Stimulated activated CD8-positive, alpha-beta memory T cell treated with anti-CD3 and anti-CD28 coated beads, Interleukin-7, amount 100 ng/mL, for 4 hours (primary cell): ENCODE measurements at places on chromosomes 3 and 15.

- DNase-seq = no peak
Measured at GRCh38 chr3:186520957-186521842, 23.0 kb downstream of the CRYGS start.

- no peak for DNase-seq
Measured at GRCh38 chr3:5645692-5646410, 458.3 kb downstream of the EDEM1 start.

DNA sequence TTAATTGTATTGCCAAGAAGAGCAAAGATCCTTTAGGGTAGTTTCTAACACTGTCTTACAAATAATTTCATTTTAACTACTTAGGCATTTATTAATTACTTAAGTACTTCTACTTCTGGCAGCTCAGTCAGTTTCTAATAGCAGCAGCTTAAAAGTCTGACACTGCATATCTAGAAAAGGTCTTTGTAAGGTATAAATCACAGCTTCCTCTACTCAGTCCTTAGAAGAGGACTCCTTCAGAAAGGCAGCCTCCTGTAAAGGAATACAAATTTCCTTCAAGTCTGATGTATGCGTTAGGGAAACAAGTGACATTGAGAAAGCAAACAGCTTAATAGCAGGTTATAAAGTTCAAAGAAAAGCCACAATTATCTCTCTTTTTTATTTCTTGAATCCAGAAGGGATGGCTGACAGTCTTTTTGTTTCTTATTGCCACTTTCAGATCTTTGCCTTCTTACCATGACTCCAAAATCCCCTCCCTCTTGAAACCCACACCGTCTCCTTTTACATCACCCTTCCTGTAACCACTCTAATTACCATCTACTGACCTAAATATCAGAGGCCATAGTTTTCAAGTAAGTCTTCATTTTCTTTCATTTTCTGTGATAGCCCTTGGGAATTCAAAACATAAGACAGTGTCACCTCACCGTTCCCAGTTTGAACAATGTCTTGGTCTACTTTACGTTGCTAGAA is 109.5 kb downstream of the CGGBP1 start:
- no peak for DNase-seq

DNA sequence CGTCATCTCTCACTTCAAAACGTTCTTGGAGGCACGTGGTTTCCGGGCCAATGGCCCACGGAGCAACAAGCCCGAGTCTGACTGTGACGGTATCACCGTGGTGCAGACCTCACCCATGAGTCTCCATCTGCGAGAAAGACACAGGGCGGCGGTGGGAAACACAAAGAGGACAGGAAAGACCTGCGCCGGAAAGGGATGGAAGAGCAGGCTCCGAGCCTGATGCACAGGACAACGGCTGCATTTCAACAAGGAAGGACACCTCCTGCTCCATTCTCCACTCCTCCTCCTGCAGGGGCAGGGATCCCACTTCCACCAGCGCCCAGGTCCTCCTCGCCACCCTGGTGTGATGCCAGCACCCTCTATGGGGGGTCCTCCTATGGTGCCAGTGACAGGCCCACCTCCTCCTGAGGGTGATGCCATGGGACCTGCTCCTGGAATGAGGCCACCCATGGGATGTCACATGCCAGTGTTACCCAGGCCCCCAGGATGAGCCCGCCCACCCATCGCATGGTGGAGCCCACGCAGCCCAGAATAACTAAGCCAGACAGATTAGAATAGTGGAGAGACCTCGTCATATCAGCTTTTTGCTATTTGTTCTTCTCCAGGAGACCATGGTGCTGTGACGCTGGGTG is 73.0 kb upstream of the PCSK6 start:
- DNase-seq = no peak

DNA sequence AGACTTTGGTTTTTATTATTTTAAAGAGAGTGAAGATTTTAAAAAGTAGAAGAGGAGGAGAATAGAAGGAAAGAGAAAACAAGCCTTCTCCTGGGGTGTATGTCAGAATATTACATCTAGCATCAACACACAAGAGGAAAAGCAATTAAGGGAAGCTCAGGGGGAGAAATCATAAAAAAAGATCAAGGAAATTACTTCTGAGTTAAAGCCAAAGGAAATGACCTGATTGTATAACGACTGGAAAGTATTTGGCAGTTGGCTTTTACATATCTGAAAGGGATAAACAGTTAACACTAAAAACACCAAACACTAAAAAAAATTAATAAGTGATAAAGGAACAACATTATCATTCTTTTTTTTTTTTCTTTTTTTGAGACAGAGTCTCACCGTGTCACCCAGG is 58.4 kb downstream of the CPNE4 start:
- no peak for DNase-seq

DNA sequence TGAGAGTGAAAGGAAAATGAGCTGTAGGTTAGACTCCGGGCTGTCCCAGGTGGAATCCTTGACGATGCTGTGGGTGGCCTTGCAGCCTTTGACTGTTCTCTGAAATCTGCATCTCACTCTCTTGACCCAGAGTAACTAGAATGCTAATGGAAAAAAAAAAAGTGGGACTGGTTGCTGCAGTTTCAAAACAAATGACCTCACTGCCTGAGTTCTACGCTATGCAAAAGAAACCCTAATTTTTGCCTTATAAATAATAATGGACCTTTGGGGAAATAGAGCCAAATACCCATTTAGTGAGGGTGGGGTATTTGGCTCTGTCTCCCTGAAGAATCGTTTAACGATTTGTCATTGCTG is 309.7 kb upstream of the C2CD4B start:
- DNase-seq = no peak

DNA sequence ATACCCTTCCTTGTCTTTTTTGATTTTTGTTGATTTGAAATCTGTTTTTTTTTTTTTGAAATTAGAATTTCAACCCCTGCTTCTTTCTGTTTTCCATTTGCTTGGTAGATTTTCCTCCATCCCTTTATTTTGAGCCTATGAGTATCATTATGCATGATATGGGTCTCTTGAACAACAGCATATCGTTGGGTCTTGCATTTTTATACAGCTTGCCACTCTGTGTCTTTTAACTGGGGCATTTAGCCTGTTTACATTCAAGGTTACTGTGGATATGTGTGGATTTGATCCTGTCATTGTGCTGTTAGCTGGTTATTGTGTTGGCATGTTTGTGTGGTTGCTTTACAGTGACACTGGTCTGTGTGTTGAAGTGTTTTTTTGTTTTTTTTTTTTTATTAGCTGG is 99.7 kb upstream of the P3H2 start:
- no peak for DNase-seq
